Glomerular endothelial cell (primary cell): ENCODE measurements at places on chromosomes 7 and 10. TPM values are rescaled to one million over a fixed set of nuclear protein-coding genes. Genes with fewer than 3 reads are reported as not detected.
A peak's percentile ranks its signal among the peaks of the same experiment; 100 is the strongest.

NRF1 gene
- total RNA-seq, result 12.2 and 14.6 TPM in 2 replicates

ZNF107 gene
- 2.2 and 5.3 TPM in 2 replicates for total RNA-seq

EMX2 gene
- total RNA-seq, result 1.3 TPM in 1 of 2 replicates, not detected in the other

DNA sequence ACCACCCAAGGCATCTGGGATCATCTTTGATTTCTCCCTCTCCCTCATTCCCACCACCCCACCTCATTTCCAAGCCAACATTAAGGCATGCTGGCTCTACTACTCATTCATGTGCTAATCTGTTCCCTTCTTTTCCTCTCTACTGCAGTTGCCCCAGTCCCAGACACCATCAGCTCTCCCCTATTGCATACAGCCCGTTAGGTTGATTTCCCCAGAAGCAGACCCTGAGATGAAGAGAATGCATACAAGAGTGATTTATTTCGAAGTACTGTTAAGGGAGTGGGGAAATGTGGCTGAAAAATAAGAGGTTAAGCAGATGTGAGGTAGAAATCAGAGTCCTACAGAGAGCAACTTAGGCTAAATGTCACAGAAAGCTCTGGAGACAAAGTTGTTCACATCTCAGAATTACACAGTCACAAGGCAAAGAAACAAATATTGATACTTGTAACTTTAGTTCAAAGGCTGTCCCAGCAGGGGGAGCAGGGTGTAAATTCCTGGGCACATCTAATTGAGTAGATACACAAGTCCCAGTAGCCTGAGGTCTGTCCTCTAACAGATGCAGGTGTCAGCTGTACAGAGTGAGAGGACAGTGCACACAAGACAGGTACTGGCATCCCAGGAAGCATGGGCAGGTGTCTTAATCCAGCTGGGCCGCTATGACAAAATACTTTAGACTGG is 20.9 kb downstream of the AKR1D1 start:
- peak; percentile 18 for DNase-seq

GRCh38 chr10:42953684-42954674 is 122.9 kb upstream of the RET start:
- DNase-seq, result no peak

DNA sequence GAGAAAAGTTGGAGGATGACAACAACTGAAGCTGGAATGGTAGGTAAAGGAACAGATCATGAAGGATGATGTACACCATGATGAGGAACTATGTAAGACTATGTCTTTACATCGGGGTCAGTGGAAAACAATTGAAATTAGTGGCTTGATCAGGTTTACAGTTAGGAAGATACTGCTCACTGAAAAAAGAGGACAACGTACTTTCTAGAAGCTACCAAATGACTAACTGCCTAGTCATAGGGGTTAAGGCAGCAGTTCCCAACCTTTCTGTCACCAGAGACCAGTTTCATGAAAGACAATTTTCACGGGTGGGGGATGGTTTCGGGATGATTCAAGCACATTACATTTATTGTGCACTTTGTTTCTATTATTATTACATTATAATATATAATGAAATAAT is 91.6 kb upstream of the ANKRD1 start:
- no peak for DNase-seq

DNA sequence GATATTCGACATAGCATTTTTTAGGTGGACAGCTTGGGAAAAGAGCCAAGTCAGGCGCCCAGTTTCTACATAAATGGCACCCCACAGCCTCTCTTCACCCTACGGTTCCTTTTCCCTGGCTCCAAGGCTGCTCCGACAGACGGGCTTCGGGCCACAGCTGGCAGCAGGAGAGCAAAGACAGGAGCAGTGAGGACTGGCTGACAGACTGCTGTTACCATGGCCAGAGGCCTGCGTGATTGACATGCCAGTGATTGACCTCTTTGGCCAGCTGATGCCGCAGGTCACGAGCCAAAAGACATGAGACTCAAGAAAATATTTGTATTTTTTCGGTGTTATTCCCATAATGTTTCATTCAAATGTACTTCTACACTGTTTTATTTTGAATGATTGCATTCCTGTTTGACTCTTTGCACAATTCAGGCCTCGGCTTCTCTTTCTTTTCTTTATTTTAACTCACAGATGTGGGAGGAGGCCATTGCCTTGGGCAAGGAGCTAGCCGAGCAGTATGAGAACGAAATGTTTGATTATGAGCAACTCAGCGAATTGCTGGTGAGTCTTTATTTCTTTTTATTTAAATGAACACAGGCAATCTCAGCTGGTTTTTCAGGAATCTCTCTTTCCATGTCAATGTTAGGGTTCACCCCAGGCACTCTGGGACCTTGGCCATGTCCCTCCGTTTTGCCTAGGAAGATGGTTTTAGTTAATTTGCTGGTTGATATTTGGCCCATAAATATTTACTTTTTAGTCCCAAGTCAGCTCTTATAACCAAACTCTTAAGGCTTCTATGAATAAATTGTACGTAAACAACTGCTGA is 146.3 kb upstream of the NPS start:
- no peak for DNase-seq

DNA sequence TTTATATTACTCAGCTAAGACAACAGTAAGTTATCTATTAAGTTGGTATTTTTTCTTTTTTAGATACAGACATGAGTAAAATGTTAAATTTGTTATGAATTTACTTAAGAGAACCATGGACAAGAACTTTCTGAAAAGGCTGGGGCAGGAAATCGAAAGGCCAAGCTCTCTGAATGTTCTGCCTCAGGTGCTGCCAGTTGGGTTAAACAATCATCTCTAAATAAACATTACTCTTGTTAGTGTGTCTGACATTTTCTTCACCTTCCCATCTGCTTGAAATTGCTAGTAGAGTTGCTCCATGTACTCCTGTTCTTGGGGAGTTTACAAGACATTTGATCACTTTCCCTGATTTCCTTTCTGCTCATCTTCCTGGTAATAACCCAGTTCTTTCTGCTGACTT is 87.5 kb downstream of the ANKRD7 start:
- DNase-seq, result no peak

DNA sequence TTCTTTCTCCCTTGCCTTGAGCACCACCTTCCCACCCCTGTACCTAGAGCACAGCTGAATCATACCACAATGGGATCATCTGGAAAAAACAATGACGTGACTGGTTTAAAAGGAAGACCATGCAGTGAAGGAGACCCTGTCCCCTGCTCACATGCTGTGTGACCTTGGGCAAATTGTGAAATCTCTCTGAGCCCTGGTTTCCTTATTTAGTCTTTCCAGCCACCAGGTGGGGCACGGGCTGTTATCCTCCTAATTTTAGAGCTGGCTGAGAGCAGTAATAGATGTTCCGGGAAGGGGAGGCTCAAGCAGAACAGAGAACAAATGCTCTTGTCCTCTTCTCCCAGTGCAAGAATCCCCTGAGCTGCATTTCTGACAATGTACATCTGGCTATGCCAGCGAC is 198.3 kb downstream of the RPS24 start:
- DNase-seq, result no peak
